ENCODE measurements at places on chromosomes 5 and 9.

DNA sequence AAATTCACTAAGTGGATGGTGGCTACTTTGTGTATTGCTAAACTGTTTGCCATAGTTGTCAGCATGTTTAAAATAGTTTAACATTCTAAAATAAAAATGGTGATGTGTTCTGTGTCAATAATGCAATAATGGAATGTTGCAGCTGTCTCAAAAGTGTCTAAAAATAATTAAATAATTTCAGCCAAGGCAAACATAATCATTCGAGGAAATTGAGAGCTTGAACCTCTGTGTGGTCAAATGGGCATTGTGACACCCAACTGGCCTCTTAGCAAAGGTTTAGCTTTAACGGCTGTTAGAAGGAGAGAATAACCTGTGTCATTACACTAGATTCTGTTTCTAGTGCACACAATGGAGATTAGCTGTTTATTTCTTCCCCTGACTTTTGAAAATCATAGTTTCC lies 278.5 kb downstream of the TMEM167A start:
- no peak for DNase-seq

- DNase-seq = no peak
Observed at GRCh38 chr5:131302506-131302905, 38.7 kb downstream of the CDC42SE2 start.

DNA sequence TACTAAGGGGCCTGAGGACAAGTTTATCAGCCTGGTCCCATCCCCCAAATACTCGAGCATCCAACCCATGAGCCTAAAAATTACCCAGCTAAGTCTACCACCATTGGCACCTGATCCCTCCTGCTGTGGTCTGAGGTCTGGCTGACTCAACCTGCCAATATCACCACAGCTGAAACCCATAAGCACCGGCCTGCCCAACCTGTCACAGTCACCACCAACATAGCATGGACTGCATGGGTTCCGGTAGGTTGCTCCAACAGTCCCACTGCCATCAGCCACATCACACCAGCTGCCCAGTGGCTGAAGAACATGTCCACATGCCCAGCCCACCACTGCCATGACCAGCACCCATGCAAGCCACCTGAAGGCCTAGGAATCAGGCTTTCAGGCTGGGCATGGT lies 495.0 kb downstream of the PRELID2 start:
- DNase-seq = no peak

DNA sequence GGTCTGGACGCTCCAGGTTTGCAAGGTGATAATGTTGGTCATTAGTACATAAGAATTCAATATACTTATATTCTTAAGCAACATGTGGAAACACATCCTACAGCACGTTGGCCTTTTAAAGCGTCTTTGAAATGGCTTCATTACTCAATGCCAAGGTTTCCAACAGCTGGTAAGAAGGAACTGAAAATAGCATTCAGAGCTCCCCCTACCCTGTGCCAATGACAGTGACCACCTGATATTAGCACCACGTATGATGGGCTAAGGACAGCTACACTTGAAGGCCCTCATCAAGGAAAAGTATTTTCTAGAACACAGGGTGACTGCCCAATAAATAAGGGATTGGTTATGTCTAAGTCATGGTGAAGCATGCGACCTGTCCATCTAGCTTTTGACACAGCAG lies 9.9 kb downstream of the ZNF622 start:
- DNase-seq = no peak

DNA sequence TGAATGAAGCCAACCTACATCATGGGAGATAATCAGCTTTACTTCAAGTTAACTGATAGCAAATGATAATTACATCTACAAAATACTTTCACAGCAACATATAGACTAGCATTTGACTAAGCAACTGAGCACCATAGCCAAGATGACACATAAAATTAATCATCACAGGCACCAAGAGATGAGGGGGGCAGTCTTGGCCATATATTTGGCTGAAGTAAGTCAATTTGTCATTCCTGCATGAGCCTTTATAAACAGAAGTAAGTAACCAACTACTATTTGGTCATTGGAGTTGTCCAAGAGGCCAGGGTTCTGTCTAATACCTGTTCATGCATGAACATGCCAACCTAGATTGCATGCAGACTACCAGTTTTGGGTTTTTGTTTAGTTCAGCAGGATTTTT lies 53.6 kb downstream of the PDCD1LG2 start:
- no peak for DNase-seq

DNA sequence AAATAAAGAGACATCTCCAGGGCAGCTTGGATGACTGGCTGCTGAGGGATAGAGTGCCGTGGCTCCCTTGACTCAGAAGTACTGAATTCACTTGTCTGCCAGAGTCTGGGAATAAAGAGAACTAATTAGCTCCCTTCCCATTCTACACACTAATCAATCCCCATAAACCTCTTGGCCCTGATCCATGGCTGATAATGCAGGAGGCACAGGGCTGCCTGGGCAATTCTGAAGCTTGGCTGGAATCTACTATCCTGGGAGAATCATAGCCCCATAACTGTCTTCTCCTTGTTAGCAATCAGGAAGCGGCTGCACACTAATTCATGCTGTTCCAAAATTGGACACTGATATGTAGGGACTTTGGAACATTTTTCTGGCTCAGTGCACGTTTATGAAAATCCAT lies 197.7 kb downstream of the PTTG1 start:
- no peak for DNase-seq

GRCh38 chr5:55123365-55123764 lies 20.9 kb downstream of the GZMA start:
- no peak for DNase-seq

GRCh38 chr5:25516141-25516540 lies 871.4 kb upstream of the CDH10 start:
- no peak for DNase-seq

GRCh38 chr5:116013936-116014335 lies 18.3 kb upstream of the ARL14EPL start:
- no peak for DNase-seq

DNA sequence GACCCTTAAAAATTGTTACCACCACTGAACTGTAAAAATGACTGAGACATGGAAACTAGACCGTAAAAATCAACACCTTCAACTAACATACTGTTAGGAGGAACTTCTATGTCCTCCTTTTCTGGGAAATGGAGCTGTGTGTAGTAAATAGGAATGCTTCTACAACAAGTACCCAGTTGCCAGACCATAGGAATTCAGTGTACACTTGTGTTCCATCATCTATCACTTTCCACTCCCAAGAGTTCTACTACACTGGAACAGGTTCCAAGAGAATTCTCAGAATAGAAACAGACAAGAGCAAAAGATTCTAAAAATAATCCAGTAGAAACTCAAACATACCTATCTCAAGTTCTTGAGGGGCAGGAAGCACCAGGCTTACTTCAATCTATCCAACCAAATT lies 23.6 kb downstream of the UBAP2 start:
- DNase-seq = no peak

DNA sequence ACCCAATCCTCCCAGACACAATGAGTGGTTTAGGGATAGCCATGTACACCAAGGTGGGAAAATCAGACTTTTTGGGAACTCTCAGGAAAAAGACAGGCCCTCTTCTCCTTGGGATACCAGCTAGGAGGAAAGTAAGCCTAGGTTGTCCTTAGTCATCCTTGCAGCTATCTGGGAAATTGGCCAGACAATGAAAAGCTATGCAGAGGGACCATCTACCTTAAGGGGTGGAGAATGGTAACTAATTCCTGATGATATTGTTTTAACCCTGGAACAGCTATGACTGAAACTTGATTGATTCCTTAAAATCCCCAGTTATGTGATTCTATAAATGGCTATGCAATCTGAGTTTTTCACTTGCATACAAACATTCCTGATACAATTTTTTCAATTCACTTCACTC lies 88.9 kb upstream of the BNC2 start:
- no peak for DNase-seq

DNA sequence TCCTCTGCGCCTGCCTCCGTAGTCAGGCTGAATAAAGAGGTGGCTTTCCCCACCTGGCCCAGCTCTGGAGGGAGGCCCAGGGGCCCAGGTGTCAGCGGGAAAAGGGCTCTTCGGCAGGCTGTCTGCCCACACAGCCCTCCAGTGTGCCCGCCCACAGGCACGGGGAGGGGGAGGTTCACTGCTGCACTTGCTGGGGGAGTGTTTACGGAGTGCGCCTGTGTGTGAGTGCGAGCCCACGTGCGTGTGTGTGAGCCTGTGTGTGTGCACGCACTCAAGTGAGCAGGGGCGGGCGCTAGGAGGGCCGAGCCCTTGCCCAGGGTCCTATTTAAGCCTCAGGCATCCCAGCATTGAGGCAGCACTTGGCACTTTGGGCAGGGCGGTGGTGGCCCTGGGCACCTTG lies 10.9 kb downstream of the DNLZ start:
- no peak for DNase-seq

- no peak for DNase-seq
Observed at GRCh38 chr5:37165761-37166160, 83.4 kb downstream of the CPLANE1 start.

- DNase-seq = no peak
Observed at GRCh38 chr5:37495668-37496347, 116.7 kb downstream of the WDR70 start.

DNA sequence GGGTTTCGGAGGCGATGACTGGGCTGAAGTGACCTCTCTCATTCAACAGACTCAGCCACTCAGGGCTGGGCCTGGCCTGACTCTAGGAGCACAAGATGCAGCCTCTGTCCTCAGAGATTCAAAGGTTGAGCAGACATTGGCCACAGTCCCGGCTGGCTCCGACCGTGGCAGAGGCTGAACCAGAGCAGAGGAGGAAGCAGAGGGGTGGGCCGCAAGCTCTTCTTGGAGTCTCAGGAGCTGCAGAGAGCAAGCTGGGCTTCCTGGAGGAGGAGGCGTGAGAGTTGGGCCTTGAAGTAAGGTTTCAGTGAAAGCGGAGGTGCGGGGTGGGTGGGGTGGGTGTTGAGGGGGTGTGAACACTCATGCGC lies 37.6 kb downstream of the ALG2 start:
- DNase-seq = no peak

DNA sequence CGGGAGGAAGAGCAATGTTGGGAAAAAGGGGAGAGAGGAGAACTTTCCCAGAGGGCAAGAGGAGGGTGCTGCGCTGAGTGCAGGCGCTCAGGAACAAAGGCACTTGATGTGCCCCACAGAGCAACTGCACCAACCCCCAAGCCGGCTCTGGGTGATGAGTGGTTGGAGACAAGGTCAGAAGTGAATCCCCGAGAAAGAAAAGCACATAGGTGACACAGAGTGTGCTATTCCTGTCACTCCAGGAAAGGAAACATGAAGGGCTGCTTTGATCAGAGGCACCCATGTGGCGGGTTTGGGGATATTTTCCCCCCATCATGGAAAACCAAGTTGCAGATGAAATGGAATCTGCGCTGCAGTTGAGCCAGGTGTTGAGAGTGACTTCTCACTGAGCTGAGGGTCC lies 20.7 kb upstream of the SLC25A48 start:
- DNase-seq = no peak

GRCh38 chr9:133727277-133727875 lies 10.8 kb downstream of the SARDH start:
- no peak for DNase-seq

DNA sequence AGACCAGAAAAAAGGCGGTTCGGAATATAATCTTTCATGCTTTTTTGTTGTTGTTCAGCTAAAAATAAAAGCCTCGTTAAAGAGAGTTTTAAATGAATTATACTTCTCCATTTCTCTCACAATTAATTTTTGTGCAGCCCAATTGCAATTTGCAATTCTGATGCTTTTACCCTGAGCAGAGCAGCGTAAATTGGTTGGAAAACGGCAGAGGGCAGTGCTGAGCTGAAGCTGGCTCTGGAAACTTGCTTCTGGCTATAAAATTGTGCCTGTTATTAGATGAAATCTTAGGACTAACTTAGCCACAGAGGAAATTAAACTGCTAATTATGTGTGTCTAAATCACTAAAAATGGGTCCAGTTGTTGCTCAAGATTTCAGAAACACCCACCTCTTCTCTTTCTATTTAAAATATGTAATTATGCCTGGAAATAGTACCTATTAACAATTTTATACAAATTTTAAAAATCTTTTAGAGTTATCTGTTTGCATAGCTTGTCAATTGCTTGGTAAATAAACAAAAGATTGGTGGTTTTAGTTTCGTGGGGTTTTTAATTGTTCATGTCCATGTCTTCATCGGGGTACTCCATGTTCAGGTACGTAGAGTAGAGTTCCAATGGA lies 441.8 kb upstream of the TLE4 start:
- DNase-seq = no peak

GRCh38 chr5:96338624-96339415 lies 94.2 kb downstream of the PCSK1 start:
- no peak for DNase-seq

GRCh38 chr9:137391411-137391754 lies 31.6 kb downstream of the EXD3 start:
- no peak for DNase-seq

- DNase-seq = no peak
Observed at GRCh38 chr5:176151281-176151680, 86.9 kb upstream of the SIMC1 start.

DNA sequence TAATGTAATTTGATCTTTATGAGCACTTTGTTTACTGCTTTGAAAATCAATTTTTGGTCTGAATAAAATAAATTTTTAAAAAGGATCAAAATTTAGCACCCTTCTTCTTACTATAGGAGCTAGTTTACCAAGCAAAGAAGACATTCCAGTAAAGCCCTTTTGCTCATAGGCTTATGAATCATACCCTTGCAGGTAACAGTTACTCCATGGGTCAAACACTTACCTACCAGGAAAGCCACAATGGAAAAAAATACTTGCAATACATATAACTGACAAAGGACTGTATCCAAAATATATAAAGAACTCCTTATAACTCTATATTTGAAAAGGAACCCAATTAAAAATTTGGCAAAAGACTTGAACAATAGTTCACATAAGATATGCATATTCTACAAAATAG lies 66.6 kb downstream of the SHOC1 start:
- DNase-seq = no peak

- no peak for DNase-seq
Observed at GRCh38 chr5:125424402-125425141, 678.1 kb upstream of the ZNF608 start.

DNA sequence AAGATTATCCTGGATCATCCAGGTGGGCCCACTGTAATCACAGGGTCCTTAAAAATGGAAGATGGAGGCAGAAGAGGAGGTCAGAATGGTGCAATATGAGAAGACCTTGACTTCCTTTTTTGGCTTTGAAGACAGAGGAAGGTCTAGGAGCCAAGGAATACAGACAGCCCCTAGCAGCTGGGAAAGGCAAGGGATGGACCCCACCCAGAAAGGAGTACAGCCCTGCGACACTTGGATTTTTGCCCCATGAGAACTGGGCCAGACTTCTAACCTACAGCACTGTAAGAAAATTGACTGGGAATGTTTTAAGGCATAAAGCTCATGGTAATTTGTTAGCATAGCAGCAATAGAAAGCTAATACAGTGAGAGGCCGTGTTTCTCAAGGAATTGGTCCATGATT lies 66.9 kb upstream of the LRRTM2 start:
- no peak for DNase-seq

GRCh38 chr5:31811210-31811609 lies 172.3 kb downstream of the PDZD2 start:
- no peak for DNase-seq

GRCh38 chr5:96218653-96219052 lies 214.4 kb downstream of the PCSK1 start:
- DNase-seq = no peak

DNA sequence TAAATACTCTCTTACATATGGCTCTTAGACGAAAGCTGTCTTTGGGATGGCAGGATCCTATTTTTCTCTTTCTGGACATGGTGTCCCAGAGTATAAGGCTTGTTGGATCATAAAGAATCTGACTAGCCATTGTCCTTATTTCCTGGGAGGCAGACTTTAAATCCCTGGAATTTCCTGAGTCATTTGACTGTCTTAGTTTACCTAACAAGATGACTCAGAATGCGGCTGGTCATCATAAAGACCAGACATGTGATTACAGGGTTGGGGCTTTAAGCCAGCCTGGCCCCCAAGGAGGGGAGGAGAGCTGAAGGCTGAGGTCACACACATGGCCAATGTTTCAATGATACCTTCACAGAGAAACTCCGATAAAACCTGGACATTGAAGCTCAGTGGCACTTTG lies 37.2 kb downstream of the FAM240B start:
- no peak for DNase-seq
